ENCODE measurements at places on chromosomes 6 and 20. TPM values are rescaled to one million over a fixed set of nuclear protein-coding genes. Genes with fewer than 3 reads are reported as not detected.

GRCh38 chr6:17700421-17701416 is 6.0 kb downstream of the NUP153 start:
- no peak for DNase-seq

GRCh38 chr20:48051794-48052474 is 266.7 kb upstream of the SULF2 start:
- no peak for DNase-seq

- no peak for DNase-seq
Measured at GRCh38 chr6:119035459-119035858, 43.0 kb downstream of the FAM184A start.

DNA sequence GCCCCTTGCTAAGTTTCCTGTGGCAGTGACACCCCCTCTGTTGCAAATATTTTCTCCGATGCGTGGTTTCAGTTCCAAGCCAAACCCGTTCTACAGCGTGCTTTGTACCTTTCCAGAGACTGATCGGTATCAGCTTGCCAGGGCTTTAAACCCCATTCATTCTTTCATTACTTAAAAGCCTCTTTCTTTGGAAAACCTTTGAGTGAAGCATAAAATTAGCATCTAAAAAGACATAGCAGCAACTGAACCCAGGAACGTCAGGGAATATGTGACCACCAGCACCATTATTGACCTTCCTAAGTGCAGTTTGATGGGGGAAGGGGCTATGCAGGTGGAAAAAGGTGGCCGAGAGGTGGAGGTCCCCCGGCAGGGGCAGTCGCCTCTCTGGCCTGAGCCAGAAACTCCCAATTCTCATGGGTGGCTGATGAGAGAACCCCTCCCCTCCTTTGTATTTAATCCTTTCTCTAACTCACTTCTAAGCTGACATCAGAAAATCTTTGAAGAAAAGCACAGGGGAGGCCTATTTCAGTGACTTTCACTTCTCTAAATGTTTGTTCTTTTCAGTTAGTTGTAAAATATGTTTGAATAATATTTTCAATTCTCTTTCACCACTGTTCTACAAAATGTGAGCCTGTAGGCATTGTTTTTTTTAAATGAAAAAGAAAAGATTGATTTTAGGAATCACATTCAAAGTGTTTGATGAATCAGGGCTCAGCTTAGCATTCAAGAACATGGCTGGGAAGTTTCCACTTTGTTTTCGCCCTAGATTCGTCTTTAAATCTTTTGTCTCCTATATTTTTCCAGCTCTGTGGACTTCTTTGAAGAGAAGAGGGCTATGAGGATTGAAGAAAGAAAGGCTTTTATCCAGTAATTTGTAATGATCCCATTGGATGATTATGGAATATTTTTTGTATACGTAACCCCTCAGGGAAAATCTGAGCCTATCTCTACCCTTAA is 89.2 kb downstream of the RSPH3 start:
- DNase-seq = no peak

DNA sequence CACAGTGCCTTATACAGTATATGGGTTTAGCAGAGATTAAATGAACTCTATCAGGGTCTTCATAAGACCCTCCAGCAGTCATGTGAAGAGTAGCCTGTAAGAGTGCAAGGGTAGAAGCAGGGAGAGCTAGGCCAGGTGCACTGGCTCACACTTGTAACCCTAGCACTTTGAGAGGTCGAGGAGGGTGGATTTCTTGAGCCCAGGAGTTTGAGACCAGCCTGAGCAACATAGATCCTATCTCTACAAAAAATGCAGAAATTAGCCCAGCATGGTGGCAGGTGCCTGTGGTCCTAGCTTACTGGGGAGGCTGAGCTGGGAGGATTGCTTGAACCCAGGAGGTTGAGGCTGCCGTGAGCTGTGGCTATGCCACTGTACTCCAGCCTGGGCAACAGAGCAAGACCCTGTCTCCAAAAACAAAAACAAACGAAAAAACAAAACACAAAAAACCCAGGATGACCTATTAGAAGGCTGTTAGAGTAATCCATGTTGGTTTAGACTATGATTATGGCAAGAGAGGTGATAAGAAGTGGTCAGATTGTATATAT is 31.9 kb downstream of the NCOA3 start:
- DNase-seq = no peak

DNA sequence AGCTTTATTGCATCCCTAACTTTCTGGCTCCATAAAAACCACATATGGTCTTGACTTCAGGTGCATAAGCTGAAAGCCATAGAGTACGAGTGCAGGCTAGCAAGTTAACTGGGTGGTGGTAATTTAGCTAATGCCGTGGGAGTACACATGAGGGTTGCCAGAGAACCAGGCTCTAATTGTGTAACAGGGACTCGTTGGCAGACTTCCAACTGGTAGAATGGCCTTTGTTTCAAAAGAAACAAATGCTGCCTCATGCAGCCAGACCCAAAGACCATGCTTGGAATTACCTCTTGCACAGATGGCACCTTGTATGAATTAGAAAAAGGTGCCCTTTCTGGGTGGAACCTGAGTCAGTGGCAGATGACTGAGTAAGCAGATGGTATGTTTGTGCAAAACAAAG is 73.2 kb downstream of the LY86 start:
- DNase-seq = no peak

- DNase-seq = no peak
Measured at GRCh38 chr6:109561844-109562243, 78.8 kb upstream of the ZBTB24 start.

The ZSWIM3 gene
- polyA plus RNA-seq = 5.1 TPM

The FAM217A gene
- polyA plus RNA-seq = 1.2 TPM

The STMND1 gene
- 0.10 TPM for polyA plus RNA-seq

The RGS17 gene
- 2.9 TPM for polyA plus RNA-seq

The ABCC10 gene
- polyA plus RNA-seq = 20.1 TPM

The CALHM5 gene
- polyA plus RNA-seq = 3.8 TPM
